ENCODE measurements at places on chromosomes 6 and 20.

DNA sequence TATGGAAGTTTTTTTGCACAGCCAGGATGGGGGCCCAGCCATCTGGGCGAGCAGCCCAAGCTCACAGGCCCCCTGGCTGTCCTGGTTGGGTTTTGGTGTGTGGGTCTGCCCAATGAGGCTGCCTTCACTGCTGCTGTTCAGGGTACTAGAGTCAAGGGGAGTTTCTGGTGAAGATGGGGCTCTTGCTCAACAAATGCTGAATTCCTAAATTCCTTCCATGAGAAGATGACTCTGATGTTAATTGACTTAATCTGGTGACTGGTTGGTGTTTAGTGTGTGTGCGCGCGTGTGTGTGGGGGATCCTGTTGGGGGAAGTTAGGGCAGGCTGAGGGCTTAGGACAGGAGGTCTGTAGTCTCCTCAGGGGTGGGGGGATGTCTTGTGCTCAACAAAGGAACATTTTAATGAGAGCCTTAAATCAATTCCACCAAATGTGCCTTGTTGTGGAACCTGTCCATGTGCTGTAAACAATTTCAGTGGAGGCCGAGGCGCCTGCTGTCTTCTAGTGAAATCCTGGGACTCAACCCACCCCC, 1.9 kb downstream of the PTK7 start:
- no peak for DNase-seq

- no peak for DNase-seq
These were observed 35.1 kb upstream of the UNC93A start for GRCh38 chr6:167255918-167256553.

DNA sequence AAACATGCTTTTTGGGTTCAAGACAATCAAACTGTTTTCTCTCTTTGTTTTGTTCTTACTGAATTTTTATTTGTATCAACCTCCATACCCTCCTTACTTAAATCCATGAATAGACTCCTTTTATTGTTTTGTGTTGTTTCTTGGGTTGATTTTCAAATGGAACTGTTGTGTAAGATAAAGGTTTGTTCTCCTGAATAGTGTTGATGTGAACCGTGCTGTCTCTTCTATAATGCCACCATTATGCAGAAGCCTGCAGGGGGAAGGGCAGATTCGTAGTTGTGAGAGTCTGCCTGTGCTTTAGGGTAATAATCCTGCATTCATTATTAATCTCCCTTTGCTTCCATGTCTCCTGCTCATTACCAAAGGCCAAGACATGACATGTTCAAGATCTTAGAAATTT, 105.9 kb downstream of the CDKAL1 start:
- no peak for DNase-seq

- no peak for DNase-seq
These were observed 34.1 kb downstream of the HLA-G start for GRCh38 chr6:29861521-29862255.

GRCh38 chr6:33018904-33019303, 9.5 kb upstream of the HLA-DOA start:
- DNase-seq, result no peak
